Spleen (tissue), 13 donors: ENCODE measurements at places on chromosomes 5 and 9.
A peak's percentile ranks its signal among the peaks of the same experiment; 100 is the strongest.

GRCh38 chr5:37658440-37658839, 181.4 kb downstream of the GDNF start:
- DNase-seq = no peak

DNA sequence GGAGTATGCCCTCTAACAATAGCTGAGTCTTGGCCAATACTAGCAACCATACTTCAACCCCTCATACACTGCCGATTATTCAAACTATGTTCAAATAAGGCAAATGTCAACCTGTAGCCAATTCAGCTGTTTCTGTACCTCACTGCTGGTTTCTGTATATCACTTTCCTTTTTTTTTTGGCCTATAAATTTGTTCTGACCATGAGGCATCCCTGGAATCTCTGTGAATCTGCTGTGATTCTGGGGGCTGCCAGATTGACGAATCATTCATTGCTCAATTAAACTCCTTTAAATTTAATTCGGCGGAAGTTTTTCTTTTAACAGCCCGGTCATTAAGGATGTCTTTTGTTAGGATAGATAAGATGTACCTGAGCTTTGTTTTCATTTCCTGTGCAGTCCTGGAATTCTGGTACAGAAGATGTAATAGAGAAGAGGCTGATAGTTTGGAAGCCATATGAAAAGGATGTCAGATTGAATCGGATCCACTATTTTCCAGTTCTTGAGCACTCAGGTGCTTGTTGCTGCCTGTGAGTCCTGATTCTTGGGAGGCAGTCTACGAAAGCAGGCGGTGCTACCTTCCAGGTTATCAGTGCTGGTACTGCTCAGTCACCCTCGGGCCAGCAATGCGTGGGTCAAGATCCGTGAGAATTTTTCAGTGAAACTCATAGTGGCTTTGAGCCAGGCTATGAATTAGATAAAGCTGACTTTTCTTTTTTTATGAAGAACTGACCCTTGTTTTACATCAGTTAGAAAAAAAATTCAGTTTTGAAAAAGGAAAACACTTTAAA, 106.2 kb upstream of the TUT7 start:
- DNase-seq = no peak

GRCh38 chr5:40080191-40080590, 599.5 kb upstream of the PTGER4 start:
- DNase-seq = no peak

DNA sequence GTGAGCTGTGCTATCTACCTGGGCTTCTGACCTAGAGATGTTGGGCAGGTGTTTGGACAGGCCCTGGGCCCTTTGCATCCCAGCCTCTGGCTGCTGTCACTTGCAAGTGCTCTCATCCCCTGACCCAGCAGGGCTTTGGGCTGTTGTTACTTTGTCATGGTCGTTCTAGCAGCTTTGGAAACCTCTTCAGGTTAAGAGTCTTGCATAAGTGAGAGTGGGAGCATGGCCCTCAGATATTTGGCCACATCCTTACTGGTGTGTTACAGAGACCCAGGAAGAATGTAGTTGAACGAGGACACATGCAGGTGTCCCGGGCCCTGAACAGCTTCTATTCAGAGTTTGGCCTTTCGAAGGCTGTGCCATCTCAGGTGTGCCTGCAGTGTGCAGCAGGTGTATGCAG, 4.5 kb downstream of the TENT4A start:
- DNase-seq = no peak

DNA sequence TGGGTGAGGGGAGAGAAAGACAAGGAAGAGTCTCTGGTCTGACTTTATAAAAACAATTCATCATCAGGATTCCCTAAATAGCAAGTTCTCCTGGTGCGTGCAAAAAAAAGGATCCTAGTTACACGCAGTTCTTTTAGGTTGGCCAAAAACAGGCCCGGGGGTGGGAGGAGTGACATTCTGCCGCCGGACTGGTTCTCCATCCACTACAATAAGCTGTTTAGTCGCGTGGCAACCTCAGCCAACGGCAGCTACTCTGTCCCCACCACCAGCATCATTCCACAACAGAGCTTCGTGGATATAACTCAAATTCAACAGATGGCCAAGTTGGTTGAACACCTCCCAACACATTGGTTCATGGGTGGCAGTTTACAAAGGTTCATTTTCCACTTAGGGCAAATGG, 2.9 kb upstream of the FAM163B start:
- no peak for DNase-seq

DNA sequence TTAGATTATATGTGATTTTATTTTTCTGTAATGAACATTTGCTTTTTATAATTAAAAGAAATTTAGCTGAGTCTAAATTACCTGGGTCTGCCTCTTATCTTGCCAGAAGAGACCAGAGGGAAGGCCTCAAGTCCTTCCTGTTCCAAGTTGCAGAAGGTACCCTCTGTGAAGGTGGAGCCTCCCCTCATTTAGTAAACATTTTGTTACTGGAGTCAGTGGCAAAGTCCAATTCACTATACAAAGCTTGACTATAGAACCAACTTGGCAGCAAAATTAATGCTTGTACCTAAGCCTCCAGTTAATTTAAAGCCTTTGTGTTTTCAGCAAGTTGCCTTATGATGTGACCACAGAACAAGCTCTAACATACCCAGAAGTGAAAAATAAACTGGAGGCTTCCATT, 42.8 kb upstream of the F2R start:
- DNase-seq = no peak

DNA sequence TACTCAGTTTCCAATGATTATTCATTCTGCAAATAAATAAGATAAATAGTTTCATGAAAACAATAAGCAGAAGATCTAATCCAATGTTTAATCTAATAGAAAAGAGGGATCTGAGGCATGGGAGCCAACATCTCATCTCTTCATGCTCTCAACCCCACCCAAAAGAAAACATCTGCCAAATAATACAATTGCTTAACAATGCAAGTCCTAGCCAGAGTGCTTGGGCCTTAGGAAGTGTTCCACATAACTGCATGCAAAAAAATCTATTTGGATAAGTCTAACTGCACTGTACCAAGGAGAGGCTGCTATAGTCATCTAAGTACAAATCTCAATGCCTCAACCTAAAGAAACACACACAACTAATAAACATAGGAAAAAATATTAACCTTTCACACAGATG, 606.0 kb downstream of the CDH9 start:
- DNase-seq = no peak

DNA sequence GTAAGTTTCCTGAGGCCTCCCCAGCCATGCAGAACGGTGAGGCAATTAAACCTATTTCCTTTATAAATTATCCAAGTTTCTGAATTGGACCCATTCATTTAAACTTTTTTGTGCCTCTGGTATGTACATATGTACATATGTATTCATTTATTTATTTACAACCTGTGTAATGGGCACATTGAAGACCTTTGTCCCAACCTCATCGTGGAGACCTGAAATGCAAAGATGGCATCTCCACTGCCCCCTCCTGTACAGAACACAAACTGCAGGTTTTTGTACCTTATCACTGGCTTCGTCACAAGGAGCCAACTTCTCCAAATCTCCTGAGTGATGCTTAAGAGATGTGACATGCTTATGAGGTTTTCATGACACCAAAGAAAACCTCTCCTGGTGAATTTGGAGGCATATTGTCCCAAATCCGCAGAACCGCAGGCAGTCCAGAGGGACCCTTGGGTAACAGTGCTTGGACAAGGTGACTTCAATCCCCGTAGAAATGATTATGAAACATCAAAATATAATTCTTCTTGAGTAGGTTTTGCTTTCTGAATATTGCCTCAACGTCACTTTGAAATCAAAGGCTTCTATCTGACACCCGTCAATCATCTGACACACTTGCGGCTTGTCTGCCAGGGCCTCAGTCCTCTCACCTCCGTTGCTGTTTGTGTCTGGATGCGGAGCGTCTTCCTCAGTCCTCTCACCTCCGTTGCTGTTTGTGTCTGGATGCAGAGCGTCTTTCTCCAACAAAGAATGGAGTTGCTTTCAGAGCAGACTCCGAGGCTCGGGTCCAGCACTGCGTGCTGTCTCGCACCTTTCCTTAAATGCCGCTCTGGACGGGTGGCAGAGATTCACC, 135.0 kb upstream of the IRX4 start:
- DNase-seq = no peak

DNA sequence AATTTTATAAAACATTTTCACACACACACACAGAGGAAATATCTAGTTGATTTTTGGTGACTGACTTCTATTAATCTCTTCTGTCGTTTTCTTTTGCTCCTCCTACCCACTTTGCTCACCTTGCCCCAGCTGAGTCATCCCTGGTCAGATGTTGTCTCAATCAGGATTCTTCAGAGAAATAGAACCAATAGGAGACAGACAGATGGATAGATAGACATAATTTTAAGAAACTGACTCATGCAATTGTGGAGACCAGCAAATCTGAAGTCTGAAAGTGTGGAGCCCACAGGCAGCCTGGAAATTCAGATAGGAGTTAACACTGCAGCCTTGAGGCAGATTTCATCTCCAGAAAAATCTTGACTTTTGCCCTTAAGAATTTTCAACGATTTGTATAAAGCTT, 37.0 kb upstream of the PIK3R1 start:
- no peak for DNase-seq

DNA sequence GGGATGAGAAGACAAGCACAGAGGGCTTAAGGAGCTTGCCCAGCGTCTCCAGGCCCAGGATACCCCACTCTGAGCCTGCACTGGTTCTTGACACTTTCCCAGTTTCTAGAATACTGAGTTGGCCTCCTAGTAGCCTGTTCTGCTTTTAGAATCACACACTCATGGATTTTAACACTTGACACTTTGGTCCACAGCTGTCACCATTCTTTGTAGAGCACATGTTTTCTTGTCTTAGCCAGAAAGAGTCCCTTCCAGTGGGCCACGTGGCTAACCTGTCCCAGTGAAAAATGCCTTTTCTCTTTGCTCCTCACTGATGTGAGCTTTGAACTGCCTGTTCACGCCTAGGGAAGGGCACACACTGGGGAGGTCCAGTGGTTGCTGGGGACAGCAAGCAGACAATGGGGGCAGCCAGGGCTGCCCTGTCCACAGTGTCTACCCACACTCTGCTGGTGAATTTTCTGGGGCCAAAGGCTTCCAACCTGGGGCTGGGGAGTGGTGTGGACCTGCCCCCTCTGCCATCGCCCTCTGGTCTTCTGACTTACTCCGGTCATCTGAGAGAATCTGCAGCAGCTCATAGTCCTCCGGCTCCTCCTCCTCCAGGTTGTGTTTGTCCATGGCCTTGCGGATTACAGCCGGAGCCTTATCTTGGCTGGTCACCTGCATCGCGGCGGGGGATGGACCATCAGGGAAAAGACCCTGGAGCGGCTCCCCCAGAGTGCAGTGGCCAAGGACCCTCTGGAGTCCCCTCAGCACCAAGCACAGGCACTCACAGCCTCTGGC, 21.1 kb downstream of the RALGDS start:
- DNase-seq = peak; percentile 69
